ENCODE measurements at places on chromosomes 6 and 20.

GRCh38 chr6:105270511-105270910 is 90.7 kb upstream of the POPDC3 start:
- no peak for DNase-seq

GRCh38 chr6:161630674-161631073 is 356.8 kb upstream of the AGPAT4 start:
- no peak for DNase-seq

- no peak for DNase-seq
Measured at GRCh38 chr6:145714731-145715130, 20.6 kb downstream of the EPM2A start.

DNA sequence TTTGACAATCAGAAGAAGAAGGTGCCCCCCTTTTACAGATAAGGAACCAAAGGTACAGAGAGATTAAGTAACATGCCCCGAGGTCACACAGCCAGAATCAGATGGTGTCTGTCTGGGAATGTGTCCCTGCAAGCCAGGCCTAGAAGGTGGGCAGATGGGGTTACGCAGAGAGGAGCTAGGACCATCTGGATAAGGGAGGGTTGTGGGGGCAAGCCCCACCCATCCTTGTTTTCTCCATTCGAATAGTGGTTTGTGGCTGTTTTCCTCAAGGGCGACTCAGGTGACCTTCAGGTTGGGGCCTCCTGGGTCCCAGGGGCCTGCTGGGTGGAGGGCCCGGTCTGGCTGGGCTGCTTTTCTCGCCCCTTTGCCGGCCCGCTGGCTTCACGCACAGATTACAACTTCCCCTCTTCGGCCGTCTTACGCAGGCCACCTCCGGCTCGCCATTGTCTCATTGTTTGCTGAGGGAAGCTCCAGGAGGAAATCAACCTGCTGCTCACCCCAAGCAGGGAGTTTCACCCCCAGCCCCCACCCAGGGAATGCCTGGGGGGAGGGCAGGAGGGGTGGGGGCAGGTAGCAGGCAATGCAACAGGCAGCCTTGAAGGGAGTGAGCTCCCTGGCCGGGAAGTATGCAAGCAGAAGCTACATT is 30.8 kb upstream of the CSNK2A1 start:
- DNase-seq: no peak

DNA sequence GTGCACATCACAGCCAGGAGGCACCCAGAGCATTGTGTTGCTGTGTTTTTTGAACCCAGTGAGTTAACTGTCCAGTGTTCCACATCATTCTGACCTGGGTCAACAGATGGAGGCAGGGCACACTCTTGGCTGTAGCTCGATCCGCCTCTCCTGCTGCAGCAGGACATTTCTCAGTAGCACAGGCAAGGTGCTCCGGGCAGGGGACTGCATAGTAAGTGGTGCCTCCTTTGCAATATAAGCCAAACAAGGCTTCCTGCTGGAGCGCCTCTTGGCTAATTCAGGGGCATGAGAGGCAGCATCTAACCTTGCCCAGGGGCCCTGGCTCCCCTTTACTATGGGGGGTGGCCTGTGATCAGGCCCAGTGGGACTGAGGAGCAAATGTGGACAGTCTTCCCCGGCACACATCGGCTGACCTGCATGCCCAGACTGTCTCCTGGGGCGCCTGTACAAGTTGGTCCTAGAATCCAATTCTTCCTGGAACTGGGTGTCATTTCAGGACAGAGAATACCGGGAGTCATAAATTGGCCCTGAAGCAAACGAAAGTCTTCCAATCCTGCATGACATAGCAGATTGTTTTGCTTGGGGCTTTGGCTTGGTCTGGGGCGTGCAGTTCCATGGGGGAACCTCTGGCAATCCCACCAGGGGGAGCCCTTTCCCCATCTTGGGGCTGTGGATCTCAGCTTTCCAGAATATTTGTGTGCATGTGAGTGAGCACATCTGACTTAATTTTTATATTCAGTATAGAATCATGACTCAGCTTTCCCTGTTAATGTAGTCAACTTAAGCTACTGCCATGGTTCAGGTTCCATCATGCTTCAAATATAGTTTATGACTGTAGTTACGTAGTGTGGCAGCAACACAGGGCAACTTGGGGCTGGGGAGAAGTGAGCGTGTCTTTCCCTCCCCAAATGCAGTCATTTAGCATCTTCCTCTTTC is 56.0 kb upstream of the DDR1 start:
- DNase-seq: peak; percentile 69

All from GM13976 (cell line).